ENCODE measurements at places on chromosomes 5 and 9.

DNA sequence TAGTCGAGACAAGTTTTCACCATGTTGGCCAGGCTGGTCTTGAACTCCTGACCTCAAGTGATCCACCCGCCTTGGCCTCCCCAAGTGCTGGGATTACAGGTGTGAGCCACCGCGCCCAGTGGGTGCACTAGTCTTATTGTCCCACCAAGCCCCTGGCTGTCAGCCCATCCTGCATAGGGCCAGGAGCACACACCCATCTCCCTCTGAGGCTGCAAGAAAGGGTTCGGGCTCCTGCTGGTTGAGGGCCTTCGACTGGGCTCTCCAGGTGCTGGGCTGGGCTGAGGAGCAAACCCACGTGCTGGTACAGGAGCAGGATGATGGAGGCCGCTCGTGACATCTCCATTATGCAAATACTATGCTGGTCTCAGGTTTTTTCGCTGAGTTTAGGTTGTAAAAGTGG is 25.1 kb upstream of the RNF130 start:
- no peak for DNase-seq

DNA sequence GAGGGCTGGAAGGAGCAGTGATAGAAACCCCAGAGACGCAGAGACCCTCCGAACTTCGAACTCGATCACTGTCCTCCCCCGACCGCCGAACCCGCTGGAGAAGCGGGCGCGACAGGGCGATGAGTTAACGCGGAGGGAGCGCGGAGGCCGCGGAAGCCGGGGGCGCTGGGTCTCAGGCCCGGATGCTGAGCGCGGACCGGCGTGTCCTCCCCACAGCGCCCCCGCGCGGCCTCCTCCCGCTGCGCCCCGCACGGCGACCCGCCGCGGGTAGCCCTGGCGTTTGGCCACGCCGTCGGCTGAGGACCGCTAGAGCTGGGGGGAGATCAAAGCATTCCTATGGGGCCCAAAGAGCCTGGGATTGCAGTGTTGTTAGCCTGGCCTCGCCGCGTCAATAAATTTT is 7.7 kb upstream of the DMRT2 start:
- DNase-seq = no peak

GRCh38 chr9:91680106-91680505 is 256.5 kb upstream of the NFIL3 start:
- no peak for DNase-seq

DNA sequence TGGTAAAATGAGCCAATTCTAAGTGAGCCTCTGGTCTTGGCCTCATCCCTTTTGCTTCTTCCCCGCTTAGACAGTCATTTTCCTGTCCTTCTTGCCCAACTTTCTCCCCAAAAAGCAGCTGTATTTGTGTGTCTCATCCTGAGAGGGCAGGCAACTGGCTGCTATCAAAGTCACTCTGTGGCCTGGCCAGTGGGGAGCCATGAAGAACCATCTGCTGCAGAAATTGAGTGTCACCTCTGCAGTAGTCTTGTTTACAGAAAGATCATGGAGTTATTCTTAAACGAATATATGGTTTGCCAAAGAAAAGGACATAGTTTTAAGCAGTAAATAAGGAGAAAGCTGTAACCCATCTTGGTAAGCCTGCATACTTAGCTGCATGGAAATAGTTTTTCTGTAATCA is 233.6 kb upstream of the ELAVL2 start:
- DNase-seq = peak; percentile 13

- no peak for DNase-seq
These were observed 221.3 kb downstream of the NPR3 start for GRCh38 chr5:32932241-32932935.

Data from pons (tissue), 1 donor.